Endothelial cell (in vitro differentiated cells): ENCODE measurements at places on chromosomes 16 and 17. TPM values are rescaled to one million over a fixed set of nuclear protein-coding genes. Genes with fewer than 3 reads are reported as not detected.

DNA sequence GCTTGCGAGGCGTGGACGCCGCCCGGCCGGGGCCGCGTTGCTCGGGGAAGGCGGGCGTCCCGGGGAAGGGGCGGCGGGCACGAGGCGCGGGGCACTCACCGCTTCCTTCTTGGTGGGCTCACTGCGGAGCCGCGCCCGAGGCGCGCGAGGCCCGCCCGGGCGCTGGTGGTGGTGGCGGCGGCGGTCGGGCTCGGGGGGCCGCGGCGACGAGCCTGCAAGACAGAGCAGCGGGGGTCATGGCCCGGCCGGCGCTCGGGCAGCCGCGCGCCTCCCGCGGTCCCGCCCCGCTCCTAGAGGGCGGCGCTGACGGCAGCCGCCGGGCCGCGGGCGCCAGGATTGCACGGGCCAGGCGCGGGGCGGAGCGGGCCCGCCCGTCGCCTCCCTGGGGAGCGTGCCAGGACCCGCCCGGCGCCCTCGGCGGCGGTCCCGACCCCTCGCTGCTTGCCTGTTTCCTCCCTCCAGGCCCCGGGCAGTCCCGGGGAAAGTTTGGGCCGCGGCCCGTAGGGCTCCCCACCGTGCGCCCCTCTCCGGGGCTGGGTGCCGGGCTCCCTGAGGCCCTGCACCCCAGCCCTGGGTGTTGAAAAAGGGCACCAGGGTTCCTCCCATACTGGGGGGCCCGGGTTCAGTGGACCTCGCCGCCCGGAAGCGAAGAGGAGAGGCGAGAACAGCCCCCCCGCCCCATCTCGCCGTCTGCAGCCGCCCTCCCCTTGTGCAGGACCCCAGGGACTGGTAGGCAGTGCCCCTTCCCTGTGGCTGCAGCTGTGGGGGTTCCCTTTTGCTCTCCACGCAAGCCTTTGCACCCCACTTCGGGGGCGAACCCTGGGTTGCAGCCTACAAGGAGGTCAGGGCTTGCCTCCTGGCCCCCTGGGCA is at the start of gene C16orf74:
C16orf74 (minus strand) TSS at position 270 of the 871 bp plus-strand sequence. CDS start 15,879 bp downstream, outside the sequence.
- H3K4me1 ChIP-seq: peaks cover 26% of the 10 kb centered on the region
- H3K4me3 ChIP-seq: peak within 1 kb of the TSS; percentile 89
- no peak within 1 kb of the TSS for H3K27ac ChIP-seq
- H3K36me3 ChIP-seq: peaks cover 3% of the 10 kb centered on the region
- DNase-seq: peak; percentile 31

DNA sequence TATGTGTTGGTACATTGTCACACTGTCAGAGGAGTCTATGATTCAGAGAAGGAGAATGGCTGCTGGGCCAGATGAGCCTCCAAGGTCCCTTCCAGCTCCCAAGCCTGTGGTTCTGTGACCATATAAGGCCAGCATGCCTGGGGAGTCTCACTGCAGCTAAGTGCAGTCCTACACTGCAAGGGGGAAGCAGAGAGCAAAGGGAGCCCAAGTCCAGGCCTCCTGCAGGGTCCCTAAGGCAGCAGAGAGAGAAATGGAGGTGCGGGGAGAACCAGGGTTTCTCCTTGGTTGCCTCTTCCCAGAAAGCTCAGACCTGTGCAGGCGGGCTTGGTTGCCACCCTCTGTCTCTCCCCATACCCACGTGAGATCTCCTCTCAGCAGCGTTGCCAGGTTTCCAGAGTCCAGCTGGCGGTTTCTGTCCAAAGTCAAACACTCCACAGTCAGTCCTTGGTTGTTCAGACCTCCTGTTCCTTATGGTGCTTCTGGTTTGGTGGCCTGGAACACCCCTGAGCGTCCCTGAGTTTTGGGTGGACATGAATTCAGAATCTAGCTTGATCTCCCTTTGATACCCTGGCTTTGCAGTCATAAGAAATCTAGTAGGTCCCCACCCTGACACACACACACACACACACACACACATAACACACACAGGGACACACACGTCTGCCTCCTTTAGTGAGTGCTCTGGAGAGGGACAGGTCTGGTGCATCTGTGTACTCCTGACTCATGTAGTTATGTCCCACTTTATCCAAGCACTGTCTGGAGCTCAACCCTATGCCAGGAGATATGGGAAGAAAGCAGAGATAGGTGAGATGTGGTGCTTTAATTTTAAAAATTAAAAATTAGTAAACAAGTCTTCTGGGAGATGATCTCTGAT is 78.8 kb downstream of the GNAO1 start:
- no peak overlapping the region for H3K4me3 ChIP-seq
- no peaks in the 10 kb centered on the region for H3K27me3 ChIP-seq
- no peaks in the 10 kb centered on the region for H3K36me3 ChIP-seq
- DNase-seq: no peak
- no peak overlapping the region for H3K27ac ChIP-seq
- H3K4me1 ChIP-seq: no peaks in the 10 kb centered on the region

- no peaks in the 10 kb centered on the region for H3K36me3 ChIP-seq
- H3K4me1 ChIP-seq: peaks cover 8% of the 10 kb centered on the region
- H3K27me3 ChIP-seq: peaks cover 2% of the 10 kb centered on the region
- H3K4me3 ChIP-seq: no peak overlapping the region
- DNase-seq: no peak
- H3K27ac ChIP-seq: no peak overlapping the region
Measured at GRCh38 chr17:79071161-79071740, 3.4 kb upstream of the ENGASE start.

DNA sequence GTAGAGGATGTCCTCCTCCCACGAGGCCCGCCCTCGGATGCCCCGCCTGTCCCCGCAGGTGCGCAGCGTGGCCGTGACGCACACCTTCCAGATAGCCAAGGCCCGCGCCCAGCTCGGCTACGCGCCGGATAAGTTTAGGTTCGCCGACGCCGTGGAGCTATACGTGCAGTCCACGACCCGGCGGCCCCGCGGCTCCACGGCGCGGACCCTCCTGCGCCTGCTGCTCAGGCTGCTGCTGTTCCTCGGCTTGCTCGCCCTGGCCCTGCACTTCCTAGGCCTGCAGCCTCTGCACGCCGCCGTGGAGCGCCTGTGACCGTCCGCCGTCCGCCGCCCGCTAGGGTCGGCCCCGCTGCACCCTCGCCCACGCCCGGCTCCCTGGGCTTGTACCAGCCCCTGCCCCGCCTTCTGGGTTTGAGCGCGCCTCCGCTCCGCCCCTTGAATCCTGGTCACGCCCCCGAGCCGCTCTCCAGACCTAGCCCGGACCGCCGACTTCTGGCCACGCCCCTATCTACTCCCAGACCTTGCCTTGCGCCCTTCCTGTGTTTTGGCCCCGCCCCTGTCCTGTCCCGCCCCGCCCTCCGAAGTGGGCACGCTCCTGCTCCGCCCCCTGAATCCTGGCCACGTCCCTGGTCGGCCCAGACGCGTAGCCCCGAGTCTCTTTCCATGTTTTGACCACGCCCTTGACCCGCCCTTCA is 15.8 kb upstream of the EEF2K start:
- peak overlapping the region; percentile 97 for H3K27ac ChIP-seq
- peaks cover 46% of the 10 kb centered on the region for H3K4me1 ChIP-seq
- peak; percentile 100 for DNase-seq
- H3K36me3 ChIP-seq: peaks cover 10% of the 10 kb centered on the region
- H3K27me3 ChIP-seq: peaks cover 21% of the 10 kb centered on the region
- peak overlapping the region; percentile 91 for H3K4me3 ChIP-seq

- DNase-seq: no peak
- no peaks in the 10 kb centered on the region for H3K36me3 ChIP-seq
- peaks cover 4% of the 10 kb centered on the region for H3K27me3 ChIP-seq
- no peak overlapping the region for H3K27ac ChIP-seq
- H3K4me1 ChIP-seq: peaks cover 21% of the 10 kb centered on the region
- H3K4me3 ChIP-seq: no peak overlapping the region
Measured at GRCh38 chr17:63156986-63157385, 191.0 kb downstream of the TANC2 start.

DNA sequence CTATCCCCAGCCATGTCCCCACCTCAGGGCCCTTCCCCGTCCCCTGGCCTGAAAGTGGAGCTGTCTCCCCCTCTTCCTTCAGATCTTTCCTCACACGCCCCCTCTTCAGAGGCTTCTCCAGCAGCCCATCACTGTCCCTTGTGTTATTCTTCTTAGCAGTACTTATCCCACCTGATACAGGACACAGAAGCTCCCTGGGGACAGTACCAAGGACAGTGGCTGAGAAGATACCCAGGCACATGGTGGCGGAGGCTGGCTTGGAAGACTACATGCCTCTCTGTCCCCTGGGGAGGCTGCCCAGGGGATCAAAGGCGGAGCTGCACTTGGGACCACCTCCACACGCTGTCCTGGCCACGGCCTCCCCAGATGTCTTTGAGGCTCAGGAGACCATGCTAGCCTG is 23.9 kb downstream of the HSD11B2 start:
- DNase-seq: no peak
- H3K36me3 ChIP-seq: peaks cover 18% of the 10 kb centered on the region
- H3K4me1 ChIP-seq: peaks cover 25% of the 10 kb centered on the region
- peaks cover 14% of the 10 kb centered on the region for H3K27me3 ChIP-seq
- H3K27ac ChIP-seq: peak overlapping the region; percentile 50
- H3K4me3 ChIP-seq: no peak overlapping the region

Gene HES7
- total RNA-seq: 3.3 TPM

Gene PRSS27
- 0.90 TPM for total RNA-seq
